Smooth muscle cell of the pulmonary artery (primary cell): ENCODE measurements at places on chromosomes 5 and 9. TPM values are rescaled to one million over a fixed set of nuclear protein-coding genes. Genes with fewer than 3 reads are reported as not detected.

Gene PLK2
- 298 and 487 TPM in 2 replicates for total RNA-seq

Gene PCDHGC3
- total RNA-seq: 77.2 and 94.3 TPM in 2 replicates

Gene PCDHA11
- 0.23 and 0.33 TPM in 2 replicates for total RNA-seq

Gene FIBCD1
- total RNA-seq: 7.2 and 10.7 TPM in 2 replicates

Gene MRNIP
- total RNA-seq: 15.1 and 15.2 TPM in 2 replicates

Gene NMUR2
- total RNA-seq: not detected in 2 replicates

Gene DDX4
- not detected in 2 replicates for total RNA-seq

Gene CCL21
- not detected in 2 replicates for total RNA-seq

Gene NTRK2
- 1.0 and 18.4 TPM in 2 replicates for total RNA-seq

Gene STING1
- total RNA-seq: 58.8 and 76.5 TPM in 2 replicates

Gene ANKHD1
- 77.4 and 79.7 TPM in 2 replicates for total RNA-seq

Gene DBH
- not detected in 2 replicates for total RNA-seq

Gene WDR36
- 55.8 and 69.1 TPM in 2 replicates for total RNA-seq

Gene NFIB
- total RNA-seq: 39.1 and 79.4 TPM in 2 replicates

Gene PCDHB9
- total RNA-seq: 0.40 and 0.59 TPM in 2 replicates

Gene CLPTM1L
- 341 and 425 TPM in 2 replicates for total RNA-seq

Gene GOLPH3
- 67.9 and 81.4 TPM in 2 replicates for total RNA-seq

Gene DOCK8
- total RNA-seq: 0.07 and 0.26 TPM in 2 replicates

Gene SLC6A18
- total RNA-seq: not detected in 2 replicates

Gene GZMA
- total RNA-seq: not detected in 2 replicates

Gene IFNA21
- not detected in 2 replicates for total RNA-seq

Gene TMEM215
- total RNA-seq: not detected in 2 replicates

Gene ALDH1A1
- 2.8 and 14.7 TPM in 2 replicates for total RNA-seq

Gene ANKRD34B
- total RNA-seq: not detected in 2 replicates

Gene C9orf50
- total RNA-seq: 0.26 and 0.33 TPM in 2 replicates

Gene COMMD10
- 20.2 and 21.0 TPM in 2 replicates for total RNA-seq

Gene JADE2
- total RNA-seq: 27.6 and 33.6 TPM in 2 replicates

Gene C5orf58
- not detected in 2 replicates for total RNA-seq

Gene CER1
- not detected in 2 replicates for total RNA-seq

Gene EGFLAM
- total RNA-seq: 2.9 and 13.8 TPM in 2 replicates

Gene PRLR
- total RNA-seq: 0.07 and 0.10 TPM in 2 replicates

Gene TAF11L10
- total RNA-seq: not detected in 2 replicates

Gene PPP2R2B
- total RNA-seq: 0.66 and 1.0 TPM in 2 replicates

Gene FBLL1
- 0.66 and 1.7 TPM in 2 replicates for total RNA-seq

Gene CDHR2
- total RNA-seq: 0.17 TPM in 1 of 2 replicates, not detected in the other

Gene ACTBL2
- total RNA-seq: 0.03 TPM in 1 of 2 replicates, not detected in the other

Gene FOXD4L5
- 0.03 and 0.07 TPM in 2 replicates for total RNA-seq

Gene BTNL8
- total RNA-seq: not detected in 2 replicates

Gene TMEM174
- total RNA-seq: not detected in 2 replicates

Gene PDLIM4
- 30.6 and 125 TPM in 2 replicates for total RNA-seq

Gene FGF10
- total RNA-seq: 0.10 and 2.2 TPM in 2 replicates

Gene ORM2
- total RNA-seq: not detected in 2 replicates

Gene CNTLN
- total RNA-seq: 5.0 and 10.0 TPM in 2 replicates

Gene INSL6
- not detected in 2 replicates for total RNA-seq

Gene CCL27
- total RNA-seq: 0.17 TPM in 1 of 2 replicates, not detected in the other

Gene PLPP7
- total RNA-seq: 17.2 and 18.9 TPM in 2 replicates

Gene ATP10B
- 0.03 TPM in 1 of 2 replicates, not detected in the other for total RNA-seq

Gene ZBTB26
- total RNA-seq: 5.1 and 6.2 TPM in 2 replicates

Gene TOR4A
- 19.7 and 47.4 TPM in 2 replicates for total RNA-seq

Gene WDR38
- total RNA-seq: not detected in 2 replicates

Gene NEUROG1
- total RNA-seq: not detected in 2 replicates

Gene SPATA31A3
- total RNA-seq: not detected in 2 replicates

Gene FBP2
- not detected in 2 replicates for total RNA-seq
